ENCODE measurements at places on chromosomes 6 and 20. TPM values are rescaled to one million over a fixed set of nuclear protein-coding genes. Genes with fewer than 3 reads are reported as not detected.

GRCh38 chr6:45448417-45449389, 71.0 kb upstream of the SUPT3H start:
- H3K4me3 ChIP-seq = no peak overlapping the region
- no peak for DNase-seq
- peaks cover 17% of the 10 kb centered on the region for H3K4me1 ChIP-seq
- no peaks in the 10 kb centered on the region for H3K27me3 ChIP-seq
- H3K27ac ChIP-seq = no peak overlapping the region

MYLK2 gene
- total RNA-seq = 0.83 TPM

- no peaks in the 10 kb centered on the region for H3K4me1 ChIP-seq
- H3K4me3 ChIP-seq = no peak overlapping the region
- no peaks in the 10 kb centered on the region for H3K27me3 ChIP-seq
- no peak for DNase-seq
- H3K36me3 ChIP-seq = no peaks in the 10 kb centered on the region
Measured at GRCh38 chr6:40962241-40962640, 76.8 kb downstream of the UNC5CL start.

SEMG1 gene
- not detected for total RNA-seq
